M059J (cell line): ENCODE measurements at places on chromosomes 12 and 14.

DNA sequence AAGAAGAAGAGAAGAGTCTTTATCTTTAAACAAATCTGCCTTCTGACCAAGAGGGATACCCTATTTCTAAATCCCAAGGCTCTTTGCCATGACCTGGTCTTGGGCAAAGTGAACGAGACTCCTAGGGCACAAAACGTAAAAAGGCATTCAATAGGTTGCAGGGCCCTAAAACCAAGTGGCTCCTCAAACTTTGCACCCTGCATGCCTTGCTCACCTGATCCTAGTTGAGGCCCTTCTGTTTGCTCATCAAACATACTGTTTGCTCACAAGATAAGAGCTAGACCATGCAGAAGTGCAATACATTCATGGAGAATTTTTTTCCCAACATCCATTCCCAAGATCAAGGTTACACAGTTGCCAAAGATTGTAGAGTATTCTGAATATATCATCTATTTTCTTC, 7.9 kb upstream of the PRH1 start:
- no peak for DNase-seq

DNA sequence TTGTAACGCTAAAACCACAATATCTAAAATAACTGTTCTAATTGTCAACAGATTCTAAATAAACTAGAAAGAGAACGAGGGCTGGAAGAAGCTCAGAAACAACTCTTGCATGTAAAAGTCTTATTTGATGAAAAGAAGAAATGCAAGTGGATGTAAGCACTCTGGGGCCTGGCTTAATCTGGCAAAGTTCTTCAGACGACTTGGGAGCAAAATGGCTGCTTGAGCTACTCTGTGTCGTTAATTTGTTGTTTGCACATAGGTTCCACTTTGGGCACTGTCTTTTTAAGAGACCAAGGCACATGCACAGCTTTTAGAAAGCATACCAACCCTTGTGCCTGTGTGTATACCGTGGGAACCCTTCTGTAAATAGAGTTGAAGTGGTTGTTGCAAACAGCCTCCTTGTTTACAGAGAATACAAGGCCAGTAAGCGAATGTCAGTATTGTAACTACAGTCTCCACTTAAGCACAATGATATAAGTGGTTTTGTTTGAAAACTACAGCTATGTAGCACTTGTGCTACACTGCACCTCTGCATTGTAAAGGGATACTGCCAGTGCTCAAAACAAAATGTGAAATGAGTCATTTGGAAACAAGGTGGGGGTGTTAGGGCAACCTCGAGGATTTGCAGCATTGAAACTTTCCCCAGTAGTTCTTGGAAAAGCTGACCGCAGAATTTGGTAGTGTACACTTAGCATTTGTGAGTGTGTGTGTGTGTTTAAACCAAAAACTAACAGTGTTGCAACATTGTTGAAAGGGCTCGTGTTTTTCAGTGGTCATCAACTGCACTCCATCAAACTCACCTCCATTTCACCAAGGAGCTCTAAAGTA, 154.3 kb downstream of the CEP83 start:
- peak; percentile 35 for DNase-seq

DNA sequence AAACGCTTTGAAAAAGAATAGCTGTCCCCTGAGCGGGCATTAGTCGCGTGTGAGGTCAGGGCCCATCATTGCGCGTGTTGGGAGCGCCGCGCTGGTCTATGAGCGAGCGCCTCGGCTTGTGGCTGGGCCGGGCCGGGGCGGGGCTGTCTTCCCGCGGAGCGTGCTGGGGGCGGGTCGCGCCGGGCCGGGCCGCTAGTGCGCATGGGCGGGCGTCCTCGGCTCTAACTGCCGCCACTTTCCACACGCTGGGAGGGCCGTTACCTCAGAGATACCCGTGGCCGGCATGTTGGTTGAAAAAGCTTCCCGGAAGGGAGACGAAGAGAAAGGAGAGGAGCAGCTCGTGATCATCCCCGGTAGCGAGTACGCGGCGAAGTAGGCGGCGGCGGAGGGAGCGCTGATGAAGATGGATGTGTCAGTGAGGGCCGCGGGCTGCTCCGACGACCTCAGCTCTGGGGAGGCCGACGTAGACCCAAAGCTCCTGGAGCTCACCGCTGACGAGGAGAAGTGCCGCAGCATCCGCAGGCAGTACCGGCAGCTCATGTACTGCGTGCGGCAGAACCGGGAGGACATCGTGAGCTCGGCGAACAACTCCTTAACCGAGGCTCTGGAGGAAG, at the start of gene EID3:
TSS of gene EID3 (plus strand) at position 202 of the 614 bp plus-strand sequence. CDS start at position 398, 196 bp downstream.
- DNase-seq, result no peak

GRCh38 chr12:117484901-117485300, 123.5 kb upstream of the NOS1 start:
- no peak for DNase-seq

- no peak for DNase-seq
Observed at GRCh38 chr14:101199028-101199770, 295.7 kb upstream of the RTL1 start.

DNA sequence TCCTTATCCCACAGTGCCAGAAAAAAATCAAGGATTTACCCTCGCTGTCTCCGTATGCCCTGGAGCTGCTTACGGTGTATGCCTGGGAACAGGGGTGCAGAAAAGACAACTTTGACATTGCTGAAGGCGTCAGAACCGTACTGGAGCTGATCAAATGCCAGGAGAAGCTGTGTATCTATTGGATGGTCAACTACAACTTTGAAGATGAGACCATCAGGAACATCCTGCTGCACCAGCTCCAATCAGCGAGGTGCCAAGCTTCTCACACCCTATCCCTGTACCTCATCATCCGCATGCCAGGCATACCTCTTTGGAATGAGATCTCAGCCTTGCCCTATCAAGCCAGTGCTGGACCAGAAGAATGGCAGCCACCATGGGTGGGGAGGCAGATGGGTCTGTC, 19.2 kb downstream of the OAS2 start:
- DNase-seq, result no peak
